ENCODE measurements at places on chromosomes 6 and 20. TPM values are rescaled to one million over a fixed set of nuclear protein-coding genes. Genes with fewer than 3 reads are reported as not detected.

Gene SEL1L2
- polyA plus RNA-seq: not detected

Gene SRSF12
- 0.04 TPM for polyA plus RNA-seq

Gene RAET1E
- polyA plus RNA-seq: not detected

Gene CAGE1
- polyA plus RNA-seq: 0.03 TPM

Gene CRIP3
- 1.2 TPM for polyA plus RNA-seq

Gene JPH2
- polyA plus RNA-seq: not detected

DNA sequence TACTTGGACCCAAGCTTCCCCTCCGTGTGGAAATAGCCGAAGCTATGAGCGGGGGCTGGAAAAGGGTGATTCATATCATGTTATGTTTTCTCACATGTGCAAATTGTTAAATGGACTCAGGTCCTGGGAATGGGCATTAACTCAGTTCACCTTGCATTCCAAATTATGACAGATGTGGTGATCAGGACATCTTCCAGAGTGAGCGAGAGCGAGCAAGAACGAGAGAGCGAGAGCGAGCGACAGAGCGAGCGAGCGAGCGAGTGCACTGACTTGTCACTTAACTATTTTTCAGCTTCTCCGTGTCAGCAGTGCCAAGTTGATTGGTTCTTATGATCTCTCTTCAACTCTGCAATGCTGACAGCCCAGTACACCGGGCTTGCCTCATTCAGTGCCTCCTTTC lies 437.4 kb upstream of the NRSN1 start:
- DNase-seq: no peak

DNA sequence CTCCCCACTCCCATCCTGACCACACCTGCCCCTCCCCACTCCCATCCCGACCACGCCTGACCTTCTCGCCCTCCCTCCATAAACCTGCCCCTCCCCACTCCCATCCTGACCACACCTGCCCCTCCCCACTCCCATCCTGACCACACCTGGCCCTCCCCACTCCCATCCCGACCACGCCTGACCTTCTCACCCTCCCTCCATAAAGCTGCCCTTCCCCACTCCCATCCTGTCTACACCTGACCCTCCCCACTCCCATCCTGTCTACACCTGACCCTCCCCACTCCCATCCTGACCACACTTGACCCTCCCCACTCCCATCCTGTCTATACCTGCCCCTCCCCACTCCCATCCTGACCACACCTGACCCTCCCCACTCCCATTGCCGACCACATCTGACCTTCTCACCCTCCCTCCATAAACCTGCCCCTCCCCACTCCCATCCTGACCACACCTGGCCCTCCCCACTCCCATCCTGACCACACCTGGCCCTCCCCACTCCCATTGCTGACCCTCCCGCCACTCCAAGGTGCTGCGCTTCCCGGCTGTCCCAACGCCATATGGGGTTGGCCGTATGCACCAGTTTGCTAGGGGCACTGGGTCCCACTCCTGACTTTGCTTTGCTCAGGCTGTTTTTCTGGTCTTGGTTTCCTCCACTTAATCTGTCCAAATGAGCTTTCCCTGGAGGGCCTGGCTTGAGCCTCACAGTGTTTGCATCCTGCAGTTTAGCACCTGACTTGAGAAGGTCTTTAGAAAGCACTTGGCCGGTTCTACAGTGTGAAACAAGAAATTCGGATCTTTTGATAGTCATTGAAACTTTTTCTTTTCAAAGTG lies 2.9 kb downstream of the KIF25 start:
- DNase-seq: no peak

DNA sequence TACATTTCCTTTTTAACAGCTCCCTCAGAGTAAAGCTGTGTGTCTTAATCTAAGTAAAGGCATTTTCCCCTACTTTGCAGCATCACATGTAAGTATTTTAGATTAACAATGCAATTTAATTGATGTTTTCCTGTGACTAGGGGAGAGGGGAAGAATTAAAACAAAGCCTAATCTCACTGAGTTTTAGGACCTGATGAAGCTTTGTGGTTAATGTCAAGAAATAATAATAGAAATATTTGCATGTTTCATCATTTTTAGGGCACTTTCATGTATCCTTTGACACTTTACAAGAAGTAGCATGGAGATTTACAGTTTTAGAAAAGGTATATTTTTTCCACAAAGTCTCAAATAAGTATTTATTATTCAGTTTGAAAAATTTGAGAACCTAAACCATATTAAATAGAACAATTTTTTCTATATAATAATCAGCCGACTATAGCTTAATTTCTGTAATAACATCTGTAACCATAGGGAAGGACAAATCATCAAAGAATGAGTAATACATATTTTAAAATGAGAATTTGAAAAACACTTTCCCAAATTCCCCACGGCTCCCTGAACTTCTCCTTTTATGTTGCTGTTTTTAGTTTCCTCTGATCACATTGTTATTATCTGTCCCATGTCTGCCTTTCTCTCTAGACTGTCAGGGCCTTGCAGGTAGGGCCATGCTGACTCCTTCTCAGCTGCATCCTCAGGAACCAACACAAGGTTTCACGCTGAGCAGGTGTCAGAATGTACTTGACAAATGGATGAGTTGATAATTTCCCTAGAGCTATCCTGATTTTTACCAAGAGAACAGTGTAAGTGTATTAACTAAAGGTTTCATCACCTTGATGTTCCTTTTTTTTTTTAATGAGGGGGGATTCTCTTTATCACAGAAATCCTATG lies 338.1 kb downstream of the SYNE1 start:
- DNase-seq: peak; percentile 21

DNA sequence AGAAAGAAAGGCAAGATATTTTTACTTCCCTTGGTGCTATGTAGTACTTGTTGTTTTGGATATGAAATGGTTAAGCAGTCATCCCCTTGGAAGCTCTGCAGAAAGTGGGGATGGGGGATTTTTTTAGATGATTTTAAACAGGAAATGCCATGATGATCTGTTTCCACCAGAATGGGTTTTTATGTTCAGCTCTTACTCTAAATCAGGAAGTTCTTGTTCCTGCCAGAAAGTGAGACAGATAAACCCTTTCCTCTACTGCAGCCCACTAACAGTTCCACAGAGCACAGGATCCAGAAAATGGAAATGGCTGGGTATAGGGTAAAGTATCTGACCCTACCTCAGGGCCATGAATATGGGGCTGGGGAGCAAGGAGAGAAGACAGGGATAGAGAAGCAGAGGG lies 32.1 kb upstream of the PPP1R3G start:
- no peak for DNase-seq

GRCh38 chr6:156718647-156719394 lies 58.4 kb upstream of the ARID1B start:
- no peak for DNase-seq

DNA sequence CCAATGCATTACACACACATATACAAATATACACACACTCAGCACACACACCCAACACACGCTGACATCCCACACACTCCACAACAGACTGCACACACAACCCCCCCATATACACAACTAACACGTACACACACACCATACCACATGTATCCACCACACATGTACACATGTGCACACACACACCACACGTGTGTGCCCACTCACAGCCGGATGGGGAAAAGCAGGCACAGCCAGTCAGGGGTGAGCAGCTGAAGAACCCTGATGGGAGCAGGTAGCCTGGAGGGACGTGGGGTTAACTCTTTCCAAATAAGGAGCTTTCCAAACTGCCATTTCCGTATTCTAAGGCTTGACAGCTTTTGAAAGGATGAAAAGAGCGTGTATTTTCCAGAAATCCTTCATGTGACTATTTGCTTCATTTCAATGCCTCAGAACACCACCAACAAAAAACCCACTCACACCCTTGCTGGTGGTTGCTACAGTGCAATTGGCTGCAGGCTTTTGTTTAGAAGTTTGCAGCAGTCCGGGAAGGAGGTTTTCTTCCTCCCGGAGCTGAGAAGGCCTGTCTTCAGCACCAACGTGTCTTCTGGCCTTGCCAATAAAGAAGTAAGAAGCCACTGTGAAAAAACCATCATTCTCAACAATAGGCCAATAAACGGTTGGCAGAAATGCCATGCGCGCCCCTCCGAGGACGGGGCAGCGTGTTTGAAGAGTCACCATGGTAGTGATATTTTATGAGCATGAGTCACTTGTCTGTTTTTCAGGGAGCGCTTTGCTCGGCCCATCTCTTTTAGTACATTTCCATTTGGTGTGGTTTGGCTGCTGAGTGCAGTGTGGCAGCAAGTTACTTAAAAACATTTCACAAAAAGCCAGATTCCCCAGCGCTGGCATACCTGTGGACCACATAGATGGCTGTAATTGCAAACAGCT lies 131.3 kb upstream of the GMDS start:
- no peak for DNase-seq

GRCh38 chr6:2448826-2449571 lies 203.6 kb upstream of the GMDS start:
- peak; percentile 68 for DNase-seq

DNA sequence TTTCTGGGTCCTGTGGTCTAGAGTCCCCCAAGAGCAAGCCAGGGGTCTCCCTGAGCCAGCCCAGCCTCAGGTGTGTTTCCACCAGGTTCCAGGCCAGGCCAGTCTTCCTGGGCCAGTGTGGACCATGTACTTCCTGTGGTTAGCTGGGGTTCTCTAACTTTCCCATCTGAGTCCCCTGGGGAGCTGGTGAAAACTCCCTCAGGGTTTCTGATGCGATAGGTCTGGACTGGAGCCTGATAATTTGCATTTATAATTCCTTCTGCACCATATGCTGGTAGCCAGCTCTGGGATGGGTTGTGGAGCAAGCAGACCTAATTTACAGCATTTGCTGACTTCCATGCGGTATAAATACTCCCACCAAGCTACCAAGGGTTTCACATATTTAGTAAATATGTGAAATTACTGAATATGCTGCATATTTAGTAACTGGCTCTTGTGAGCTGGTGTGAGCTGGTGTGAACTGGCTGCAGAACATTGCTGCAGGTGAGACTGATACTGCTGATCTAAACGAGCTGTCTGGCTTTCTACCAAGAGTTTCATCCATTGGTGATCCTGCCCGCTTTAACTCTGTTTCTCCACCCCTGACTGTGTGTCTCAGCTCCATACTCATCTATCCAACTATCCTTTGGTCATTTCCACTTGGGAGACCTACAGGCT lies 62.6 kb downstream of the RIN2 start:
- DNase-seq: no peak

DNA sequence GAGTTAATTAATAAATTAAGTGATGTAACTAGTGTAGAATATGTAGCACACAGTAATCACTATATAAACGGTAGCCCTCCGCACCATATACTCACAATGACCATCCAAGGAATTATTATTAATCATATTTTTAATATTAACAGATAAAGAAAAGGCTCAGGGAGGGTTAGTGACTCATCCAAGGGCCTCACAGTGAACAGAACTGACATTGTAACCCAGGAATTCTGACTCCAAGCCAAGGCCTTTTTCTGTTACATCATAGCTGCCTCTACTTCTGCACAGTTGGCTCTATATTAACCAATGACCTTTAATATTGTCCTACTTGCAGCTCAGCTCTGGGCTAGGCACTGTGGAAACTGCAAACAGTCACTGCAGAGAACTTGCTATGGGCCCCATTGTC lies 117.5 kb upstream of the SIRPG start:
- DNase-seq: no peak

DNA sequence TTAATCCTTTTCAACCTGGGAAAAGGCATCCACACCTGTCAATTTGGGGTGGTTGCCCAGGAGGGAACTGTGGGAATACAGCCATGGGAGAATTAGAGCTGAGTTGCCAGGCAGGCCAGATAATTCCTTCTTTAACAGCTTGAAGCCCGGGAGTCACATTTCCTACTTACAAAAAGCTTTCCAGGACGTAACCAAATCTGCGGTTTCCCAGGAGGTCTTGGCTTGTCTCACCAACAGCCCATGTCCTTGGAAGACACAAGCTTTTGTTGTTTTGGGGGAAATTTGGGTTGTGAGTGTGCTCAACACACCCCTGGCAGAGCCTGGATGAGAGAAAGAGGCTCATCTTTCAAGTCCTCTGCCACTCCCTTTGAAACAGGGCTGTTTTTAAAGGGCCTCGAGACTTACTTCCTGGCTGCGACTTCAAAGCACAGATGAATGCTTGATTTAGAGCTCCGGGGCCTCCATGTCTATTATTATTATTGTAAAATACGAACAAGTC lies 465.9 kb upstream of the BTBD3 start:
- DNase-seq: no peak
